ENCODE measurements at places on chromosomes 12 and 14. TPM values are rescaled to one million over a fixed set of nuclear protein-coding genes. Genes with fewer than 3 reads are reported as not detected.

DNA sequence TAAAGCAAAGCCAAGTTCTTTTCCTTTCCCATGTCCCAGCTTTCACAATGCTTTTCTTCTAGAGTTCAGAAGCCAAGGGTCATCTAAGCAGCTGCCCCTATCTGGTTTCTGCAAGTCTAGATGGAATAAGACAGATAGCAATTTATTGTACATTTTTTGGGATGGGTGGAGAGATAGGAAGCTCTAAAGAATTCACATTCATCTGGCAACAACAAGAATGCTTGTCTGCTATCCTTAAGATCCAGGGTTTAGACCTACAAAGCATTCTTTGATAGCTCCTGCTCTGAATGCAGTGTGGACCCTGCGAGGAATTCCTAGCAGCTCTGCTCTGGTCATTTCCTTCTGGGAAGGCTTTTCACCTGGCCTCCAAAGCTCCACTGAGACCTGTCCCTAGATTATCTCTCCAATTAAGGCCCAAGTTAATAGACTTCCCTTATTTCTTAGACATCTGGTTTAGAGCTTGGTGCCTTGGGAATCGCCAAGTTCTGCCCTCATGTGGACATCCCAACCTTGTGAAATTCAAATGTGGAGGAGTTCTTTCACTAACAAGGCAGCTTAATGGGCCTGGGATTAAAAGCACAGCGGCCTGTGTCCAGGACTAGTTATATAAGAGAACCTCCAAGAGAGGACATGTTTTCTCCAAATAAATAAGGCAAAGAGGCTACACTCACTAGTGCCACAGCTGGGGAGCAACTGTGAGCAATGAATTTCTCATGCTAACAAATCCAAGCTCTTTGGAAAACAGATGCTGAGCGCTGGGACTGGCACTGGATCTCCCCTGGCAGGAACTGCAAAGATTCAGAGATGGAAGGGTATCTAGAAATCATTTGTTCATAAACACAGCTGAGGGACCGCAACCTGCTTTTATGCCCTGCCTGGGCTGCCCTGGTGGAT is 384.5 kb upstream of the DDHD1 start:
- H3K4me1 ChIP-seq, result peaks cover 2% of the 10 kb centered on the region
- no peaks in the 10 kb centered on the region for H3K27me3 ChIP-seq
- no peaks in the 10 kb centered on the region for H3K36me3 ChIP-seq
- no peak overlapping the region for H3K4me3 ChIP-seq
- no peak for DNase-seq
- H3K27ac ChIP-seq, result no peak overlapping the region

The OR6C70 gene
- total RNA-seq, result not detected

DNA sequence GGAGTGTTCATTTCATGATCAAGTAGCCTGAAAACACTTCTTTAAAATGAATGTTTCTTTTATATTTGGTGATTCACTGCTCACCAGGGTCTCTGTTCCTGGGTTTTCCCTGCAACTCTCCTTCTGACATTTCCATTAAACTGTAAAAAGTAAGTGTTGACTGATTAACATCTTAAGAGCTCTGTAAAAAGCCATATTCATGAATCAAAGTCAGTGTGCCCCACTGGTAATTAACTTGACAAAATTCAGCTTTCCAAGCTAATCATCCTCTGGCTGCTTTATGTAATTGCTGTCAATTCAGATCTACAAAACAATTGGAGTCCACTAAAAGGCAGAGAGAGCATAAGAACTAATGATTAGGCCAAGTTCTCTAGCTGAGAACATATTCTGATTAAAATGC is 41.6 kb downstream of the CNTN1 start:
- no peaks in the 10 kb centered on the region for H3K4me1 ChIP-seq
- H3K27me3 ChIP-seq, result no peaks in the 10 kb centered on the region
- no peak overlapping the region for H3K4me3 ChIP-seq

DNA sequence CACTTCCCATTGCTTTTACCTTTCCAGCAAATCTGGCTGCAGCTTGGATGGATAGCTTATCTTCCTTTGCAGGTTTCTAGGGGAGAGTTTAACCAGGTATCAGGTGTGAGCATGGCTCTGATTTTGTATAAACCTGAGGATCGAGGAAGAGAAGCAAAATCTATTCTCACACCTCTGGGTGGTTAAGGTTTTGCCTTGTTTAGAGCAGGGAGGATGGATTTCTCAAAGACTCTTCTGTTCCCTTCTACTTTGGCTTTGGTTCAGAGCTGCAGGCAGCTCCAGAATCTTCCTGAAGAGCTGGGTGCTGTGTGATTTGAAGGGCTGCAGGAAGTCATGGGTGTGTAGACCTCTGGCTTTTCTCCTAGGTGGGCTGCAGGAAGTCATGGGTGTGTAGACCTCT is 1.7 kb downstream of the JDP2 start:
- H3K36me3 ChIP-seq, result peaks cover 8% of the 10 kb centered on the region
- DNase-seq, result no peak

DNA sequence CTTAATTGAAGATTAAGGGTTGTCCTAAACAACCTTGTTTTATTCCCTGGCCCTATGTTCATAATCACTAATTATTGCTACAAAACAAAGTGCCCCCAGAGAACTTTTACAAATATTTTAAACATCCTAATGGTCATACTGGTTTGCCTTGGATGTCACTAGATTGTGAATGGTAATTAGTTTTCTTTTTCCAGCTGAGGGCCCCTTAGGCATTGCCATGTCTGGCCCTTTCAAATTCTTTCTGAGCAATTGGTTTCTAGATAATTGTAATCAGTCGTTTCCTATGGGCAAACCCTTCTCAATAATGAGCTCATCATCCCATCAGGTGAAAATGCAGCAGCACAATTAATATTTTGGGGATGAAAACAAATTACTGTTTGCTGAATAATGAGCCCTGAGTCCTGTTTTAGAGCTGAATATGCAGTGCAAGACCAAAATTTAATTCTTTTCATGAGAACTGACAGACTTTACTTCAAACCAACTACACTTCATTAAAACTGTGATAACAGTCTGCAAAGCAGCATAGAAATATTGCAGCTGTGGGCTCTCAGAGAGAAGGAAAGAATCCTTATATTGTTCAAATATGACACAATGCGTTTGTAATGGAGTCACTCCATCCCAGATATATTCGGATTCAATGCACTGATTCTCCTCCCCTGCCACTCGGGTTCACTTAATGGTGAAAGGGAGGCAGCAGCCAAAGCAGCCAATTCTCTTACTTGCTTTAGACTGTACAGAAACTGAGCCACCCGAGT is 67.7 kb upstream of the ARHGAP5 start:
- peaks cover 3% of the 10 kb centered on the region for H3K4me1 ChIP-seq
- no peaks in the 10 kb centered on the region for H3K36me3 ChIP-seq
- no peak overlapping the region for H3K27ac ChIP-seq
- DNase-seq, result no peak
- no peaks in the 10 kb centered on the region for H3K27me3 ChIP-seq

The NOPCHAP1 gene
- total RNA-seq, result 12.2 TPM

The SRRM4 gene
- total RNA-seq, result not detected

The RAD9B gene
- 0.77 TPM for total RNA-seq

Measured in fibroblast of lung (primary cell).